Brain (organoid and tissue), 16 donors: ENCODE measurements at places on chromosomes 5 and 9.

DNA sequence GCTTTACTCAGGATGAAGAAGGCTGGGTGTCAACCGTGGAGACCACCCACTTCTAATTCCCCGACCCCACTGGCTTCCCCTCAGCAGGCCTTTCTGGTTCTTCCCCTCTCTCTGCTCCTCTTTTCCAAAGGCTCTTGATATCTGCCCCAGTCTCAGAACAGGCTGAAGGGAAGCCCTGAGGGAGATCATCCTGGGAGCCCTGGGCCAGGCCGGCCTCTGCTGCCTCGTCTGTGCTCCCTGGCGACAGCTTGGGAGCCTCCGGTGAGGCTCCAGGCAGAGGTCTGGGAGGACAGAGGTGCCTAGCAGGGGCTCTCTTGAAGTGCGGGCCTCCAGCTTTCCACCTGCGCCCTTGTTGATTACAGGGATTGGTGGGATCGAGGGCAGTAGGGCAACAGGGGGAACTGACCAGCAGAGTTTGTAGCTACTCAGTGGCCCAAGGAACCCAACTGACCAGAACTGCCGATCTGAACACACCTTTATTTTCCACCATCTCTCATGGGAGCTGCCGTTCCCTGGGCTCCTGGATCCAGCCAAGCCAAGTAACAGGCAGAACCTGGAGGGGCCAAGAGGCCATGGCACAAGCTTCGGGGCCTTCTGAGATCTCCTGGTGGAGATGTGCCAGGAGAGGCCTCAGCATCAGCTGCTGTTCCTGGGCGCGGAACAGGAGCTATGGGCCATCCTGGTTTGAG lies 198.5 kb downstream of the CACNA1B start:
- DNase-seq = no peak

DNA sequence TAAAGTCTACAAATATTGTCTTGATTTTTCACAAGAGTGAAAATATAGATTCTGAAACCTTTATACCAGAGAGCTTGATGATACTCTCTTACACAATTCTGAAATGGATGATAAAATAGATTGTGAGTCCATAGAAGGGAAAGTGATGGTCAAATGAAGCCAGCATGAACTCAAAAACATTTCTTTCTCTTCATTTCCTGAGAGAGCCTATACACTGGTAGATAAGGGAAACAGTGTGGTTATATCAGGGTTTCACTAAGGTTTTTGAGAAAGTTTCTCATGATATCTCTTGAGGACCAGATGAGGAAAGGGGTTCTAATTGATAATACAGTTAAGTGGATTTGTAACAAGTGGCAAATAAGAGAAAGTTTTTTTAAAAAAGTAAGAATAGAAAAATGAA lies 254.1 kb downstream of the PJA2 start:
- no peak for DNase-seq

DNA sequence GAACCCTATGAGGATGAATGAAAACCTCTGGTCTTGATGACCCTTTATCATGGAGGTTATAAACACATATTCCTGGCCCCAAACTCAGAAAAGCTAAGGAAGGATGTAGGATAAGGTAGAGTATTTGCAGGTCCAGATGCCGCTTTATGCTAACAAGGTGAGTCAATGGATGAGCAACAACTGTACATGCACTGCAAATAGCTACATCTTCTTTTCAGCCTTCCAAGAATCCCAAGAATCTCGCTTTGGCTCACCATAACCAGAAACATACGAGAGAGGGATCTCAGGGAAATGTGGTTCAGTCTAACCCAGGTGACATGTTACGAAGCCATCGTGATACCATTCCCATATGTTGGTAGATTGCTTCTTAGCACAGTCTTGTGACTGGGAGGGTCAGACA lies 152.3 kb upstream of the ANKH start:
- DNase-seq = no peak

GRCh38 chr5:137022043-137022442 lies 477.1 kb downstream of the SPOCK1 start:
- peak; percentile 64 for DNase-seq

DNA sequence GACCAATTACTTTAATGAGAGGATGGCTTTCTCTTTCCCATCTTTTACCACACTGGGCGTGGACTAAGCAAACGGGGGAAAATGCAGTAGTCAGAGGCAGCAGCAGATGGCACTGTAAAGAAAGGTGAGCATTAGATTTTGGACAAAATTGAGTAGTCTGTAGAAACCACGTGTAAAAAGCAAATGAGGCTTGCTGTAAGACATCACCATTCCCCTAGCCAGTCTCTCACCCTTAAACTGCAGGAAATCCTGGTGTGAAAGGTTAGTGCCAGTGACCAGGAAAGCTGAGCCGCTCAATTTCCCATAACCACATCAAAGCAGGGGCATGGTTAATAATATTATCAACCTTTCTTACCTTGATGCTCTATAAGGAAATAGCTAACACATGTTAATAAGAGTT lies 31.8 kb downstream of the SPATA31C2 start:
- DNase-seq = peak; percentile 48

- DNase-seq = no peak
These were observed 55.9 kb upstream of the STXBP1 start for GRCh38 chr9:127555840-127556820.

DNA sequence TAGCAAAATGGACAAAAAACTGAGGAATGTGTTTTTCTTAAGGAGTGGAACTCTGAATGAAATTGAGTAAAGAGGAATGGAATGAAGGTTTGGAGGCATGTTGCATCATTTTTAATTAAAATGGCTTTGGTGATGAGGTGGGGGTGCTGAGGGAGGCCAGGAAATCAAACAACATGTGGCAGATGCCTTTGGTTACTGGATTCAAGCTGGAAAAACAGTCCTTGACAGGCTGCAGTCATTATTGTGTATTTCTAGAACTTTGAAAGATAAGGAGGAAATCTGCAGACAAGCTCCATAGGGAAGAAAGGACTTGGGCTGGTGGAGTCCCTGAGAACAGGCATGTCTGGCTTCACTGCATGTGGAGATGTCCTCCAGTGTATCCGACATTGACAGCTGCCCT lies 203.5 kb upstream of the HAPLN1 start:
- no peak for DNase-seq
